ENCODE measurements at places on chromosomes 7 and 10.

GRCh38 chr10:132964231-132964630 lies 21.9 kb upstream of the CFAP46 start:
- no peak for DNase-seq

DNA sequence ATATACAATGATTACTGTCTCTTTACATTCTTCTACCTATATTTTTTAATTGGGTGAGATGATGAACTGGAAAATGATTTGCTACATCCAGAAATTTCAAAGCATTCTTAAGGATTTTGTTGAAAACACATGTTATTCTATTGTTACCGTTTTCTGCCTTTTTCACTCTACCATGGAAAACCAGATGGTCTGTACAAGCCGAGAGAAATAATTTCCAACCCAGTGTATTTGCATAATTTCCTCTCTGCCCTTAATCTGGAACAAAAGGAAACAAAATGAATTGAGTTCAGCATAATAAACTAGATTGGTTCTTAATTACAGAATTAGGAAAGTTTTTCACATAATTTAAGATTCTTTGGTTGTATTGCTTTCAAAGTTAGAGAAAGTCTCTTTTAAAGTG lies 211.2 kb downstream of the CACNB2 start:
- no peak for DNase-seq

GRCh38 chr7:100372256-100372655 lies 1.0 kb upstream of the PILRA start:
- DNase-seq: peak; percentile 38

GRCh38 chr10:4390219-4390618 lies 435.8 kb upstream of the AKR1E2 start:
- DNase-seq: no peak

GRCh38 chr7:130426564-130426963 lies 14.3 kb downstream of the CEP41 start:
- no peak for DNase-seq

GRCh38 chr7:102205915-102206314 lies 80.8 kb upstream of the SH2B2 start:
- DNase-seq: no peak

DNA sequence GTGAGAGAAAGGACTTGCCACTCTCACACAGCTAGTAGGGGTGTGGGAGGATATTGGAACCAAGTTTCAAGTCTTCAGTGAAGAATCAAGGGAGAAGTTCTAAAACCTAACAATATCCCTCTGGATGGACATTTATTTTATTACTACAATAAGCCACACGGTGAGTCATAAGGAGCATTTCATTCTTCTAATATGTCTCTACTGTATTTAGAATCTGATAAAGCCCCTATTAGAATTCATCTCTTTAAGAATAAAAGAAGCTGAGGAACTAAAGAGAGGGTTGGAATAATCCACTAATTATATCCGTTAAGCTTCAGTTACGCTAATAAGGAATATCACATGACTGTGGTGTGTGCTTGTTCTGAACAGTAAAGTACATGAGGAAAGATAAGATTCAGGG lies 40.9 kb upstream of the ATRNL1 start:
- DNase-seq: no peak

DNA sequence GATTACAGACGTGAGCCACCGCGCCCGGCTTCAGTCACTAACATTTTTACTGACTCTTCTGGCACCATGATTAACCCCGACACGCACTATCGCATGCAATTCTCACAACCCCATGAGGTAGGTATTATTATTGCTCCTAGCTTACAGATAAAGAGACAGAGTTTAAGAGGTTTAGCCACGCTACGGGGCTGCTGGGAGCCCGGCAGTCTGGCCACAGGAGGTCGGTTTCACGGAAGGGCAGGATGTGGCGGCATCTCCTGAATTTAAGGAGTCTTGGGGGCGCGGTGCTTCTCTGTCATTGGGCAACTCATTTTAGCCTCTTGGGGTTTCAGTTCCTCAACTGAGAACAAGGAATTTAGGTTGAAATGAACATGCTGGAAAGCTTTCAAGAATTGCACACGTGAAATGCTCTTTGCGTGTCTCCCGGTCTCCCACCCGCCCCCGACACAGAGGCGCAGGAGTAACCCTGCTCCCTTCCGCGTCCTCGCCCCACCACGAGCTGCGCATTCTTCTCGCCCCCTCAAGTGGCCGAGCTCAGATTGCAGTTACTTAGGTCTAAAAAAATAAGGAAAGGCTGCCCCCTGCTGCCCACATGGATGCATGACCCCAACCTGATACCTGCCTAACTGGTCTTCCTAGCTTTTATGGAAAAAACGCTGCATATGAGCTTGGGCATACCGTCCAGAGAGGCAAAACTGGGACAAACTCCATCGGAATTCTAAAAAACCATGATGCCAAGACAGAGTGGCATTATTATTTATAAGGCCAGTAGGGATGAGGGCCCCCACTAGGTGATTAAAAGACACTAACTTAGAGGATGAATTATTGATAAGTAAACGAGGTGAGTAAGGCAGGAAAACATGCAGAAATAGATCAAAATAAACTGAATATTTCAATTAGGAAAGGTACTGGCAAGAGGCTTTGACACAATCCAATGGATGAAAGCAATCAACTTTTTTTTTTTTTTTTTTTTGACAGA lies 12.4 kb downstream of the PRSS2 start:
- DNase-seq: peak; percentile 86

GRCh38 chr7:141003172-141004065 lies 11.3 kb downstream of the MRPS33 start:
- DNase-seq: no peak

- DNase-seq: peak; percentile 73
These were observed 43.1 kb upstream of the LBX1 start for GRCh38 chr10:101272229-101272868.

DNA sequence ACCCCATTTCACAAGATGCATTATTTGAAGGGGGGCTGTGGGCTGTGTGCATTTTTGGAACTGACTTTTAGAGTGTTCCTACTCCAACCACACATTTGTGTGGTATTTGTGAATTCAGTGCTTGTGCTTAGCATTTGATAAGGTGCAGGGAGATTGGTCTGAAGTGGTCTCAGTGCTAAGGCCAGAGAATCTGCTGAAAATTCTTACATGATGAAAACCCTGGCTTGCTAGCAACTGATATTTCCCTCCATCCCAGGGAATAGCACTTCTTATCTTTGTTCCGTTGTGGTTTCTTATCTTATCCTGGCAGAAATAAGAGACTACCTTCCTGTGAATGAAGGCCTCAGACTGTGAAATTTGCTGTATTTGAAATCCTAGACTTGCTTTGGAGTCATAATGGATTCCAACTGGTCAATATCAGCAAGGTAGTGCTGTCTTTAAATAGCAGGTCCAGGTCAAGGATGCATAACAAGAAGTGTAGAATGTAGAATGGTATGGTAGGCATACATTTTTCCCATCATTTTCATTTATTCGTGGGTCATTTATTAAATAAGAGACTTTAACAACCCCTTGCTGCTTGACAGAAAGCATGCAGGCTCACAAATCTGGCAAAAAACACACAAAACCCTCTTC lies 986.9 kb downstream of the REEP3 start:
- DNase-seq: no peak

Measured in activated naive CD4-positive, alpha-beta T cell treated with anti-CD3 and anti-CD28 coated beads for 36 hours (primary cell).